ENCODE measurements at places on chromosomes 11 and 22. TPM values are rescaled to one million over a fixed set of nuclear protein-coding genes. Genes with fewer than 3 reads are reported as not detected.

Gene MRGPRE
- not detected for total RNA-seq

Gene SLC35F2
- 39.6 TPM for total RNA-seq

Gene ARVCF
- total RNA-seq: 2.8 TPM

Gene TMEM45B
- total RNA-seq: not detected

Gene IRAG1
- 0.06 TPM for total RNA-seq

Gene WEE1
- total RNA-seq: 22.2 TPM

Gene MISFA
- 1.4 TPM for total RNA-seq

Gene SMARCB1
- total RNA-seq: 50.1 TPM

Gene APOA5
- not detected for total RNA-seq

Gene MRGPRF
- total RNA-seq: 0.12 TPM

Gene MYO7A
- total RNA-seq: 1.3 TPM

Gene KLHDC7B
- not detected for total RNA-seq

Gene POTEH
- total RNA-seq: not detected

Gene TSSK2
- total RNA-seq: not detected

Gene OR6A2
- total RNA-seq: not detected

Gene QSER1
- 15.8 TPM for total RNA-seq

Gene LDLRAD3
- total RNA-seq: 30.2 TPM

Gene CCDC86
- total RNA-seq: 98.1 TPM

Gene MMP27
- not detected for total RNA-seq

Gene SLC29A2
- total RNA-seq: 7.0 TPM

Gene TTC36
- not detected for total RNA-seq

Gene APOBEC3A
- not detected for total RNA-seq

Gene LRRC4C
- not detected for total RNA-seq

Gene OR51E2
- not detected for total RNA-seq

Gene SLC5A4
- not detected for total RNA-seq

Gene TRAF6
- total RNA-seq: 7.6 TPM

Gene TBX10
- not detected for total RNA-seq

Gene DNAJB7
- not detected for total RNA-seq

Gene FAM83F
- total RNA-seq: not detected

Gene TRIM68
- total RNA-seq: 9.9 TPM

Gene SLC22A12
- not detected for total RNA-seq

Gene C11orf87
- not detected for total RNA-seq

Gene ABCC8
- 9.5 TPM for total RNA-seq

Gene PRG3
- not detected for total RNA-seq

Gene GUCY1A2
- 0.08 TPM for total RNA-seq

Gene UBQLN3
- total RNA-seq: not detected

Gene GGT1
- 105 TPM for total RNA-seq

Gene SOX6
- not detected for total RNA-seq

Gene PGA5
- total RNA-seq: not detected

Gene BRSK2
- total RNA-seq: 6.3 TPM
